A172 (cell line): ENCODE measurements at places on chromosomes 3 and 15. TPM values are rescaled to one million over a fixed set of nuclear protein-coding genes. Genes with fewer than 3 reads are reported as not detected.

- DNase-seq, result no peak
Measured at GRCh38 chr3:76310089-76310488, 524.7 kb upstream of the ZNF717 start.

- DNase-seq, result no peak
Measured at GRCh38 chr3:193342551-193342950, 36.0 kb downstream of the ATP13A5 start.

- DNase-seq, result peak; percentile 20
Measured at GRCh38 chr15:57462381-57462780, 86.1 kb downstream of the CGNL1 start.

- DNase-seq, result no peak
Measured at GRCh38 chr3:16289144-16289889, 24.3 kb downstream of the OXNAD1 start.

GRCh38 chr15:45454814-45455213, 67.7 kb downstream of the SLC30A4 start:
- peak; percentile 94 for DNase-seq

DNA sequence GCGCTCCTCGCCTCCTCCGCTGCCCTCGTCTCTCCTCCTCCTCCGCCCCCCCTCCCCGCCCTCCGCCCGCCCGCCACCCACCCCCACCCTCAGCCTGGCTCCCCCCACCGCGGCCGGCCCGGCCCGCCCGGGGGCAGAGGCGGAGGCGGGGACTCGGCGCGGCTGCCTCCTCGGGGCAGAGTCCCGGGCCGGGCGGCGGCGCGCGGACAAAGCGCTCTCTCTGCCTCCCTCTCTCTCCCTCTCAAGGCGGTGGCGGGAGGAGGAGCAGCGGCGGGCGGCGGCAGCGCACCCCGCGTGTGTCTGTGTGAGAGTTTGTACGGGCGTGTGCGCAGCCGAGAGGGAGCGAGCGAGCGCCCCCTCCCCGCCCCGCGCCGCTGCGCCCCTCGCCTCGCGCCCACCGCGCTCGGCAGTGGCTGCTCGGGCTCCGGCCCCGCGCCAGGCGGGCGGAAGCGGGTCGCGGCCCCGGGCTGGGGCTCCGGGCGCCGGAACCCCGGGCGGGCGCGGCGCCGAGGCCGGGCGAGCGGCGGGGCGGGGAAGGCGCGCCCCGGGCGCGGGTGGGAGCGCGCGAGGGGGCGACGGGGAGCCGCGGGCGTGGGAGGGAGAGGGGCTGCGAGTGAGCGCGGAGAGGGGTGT, at the start of gene IGF2BP2:
Gene IGF2BP2, minus strand, starts transcription at position 37 of the 633 bp plus-strand sequence. CDS start 82 bp downstream, outside the sequence.
- DNase-seq, result peak; percentile 62

DNA sequence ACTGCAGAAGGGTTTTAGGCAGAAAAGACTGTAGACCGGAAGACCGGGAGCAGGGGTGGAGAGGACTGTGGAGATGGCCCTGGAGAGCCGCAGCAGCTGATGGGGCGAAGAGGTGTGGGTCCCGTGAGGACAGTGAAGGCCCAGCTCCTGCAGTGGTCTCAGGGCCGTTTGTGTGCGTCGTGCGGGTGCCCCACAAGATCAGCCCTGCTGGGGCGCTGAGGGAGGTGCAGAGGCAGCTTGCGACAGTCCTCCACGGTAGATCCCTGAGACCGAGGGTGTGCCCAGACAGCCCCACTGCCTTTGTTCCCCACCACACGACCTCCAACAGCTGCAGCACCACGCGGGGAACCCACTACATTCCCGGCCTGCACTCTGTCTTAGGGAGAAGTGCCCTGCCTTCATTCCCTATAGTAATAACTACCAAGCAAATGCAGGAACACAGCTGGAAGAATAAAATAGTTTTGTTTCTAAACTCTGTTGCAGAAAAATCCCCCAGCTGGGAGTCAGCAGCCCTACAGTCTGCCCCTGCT, 19.0 kb upstream of the CRABP1 start:
- no peak for DNase-seq

GRCh38 chr15:51732646-51733045, 4.8 kb downstream of the LYSMD2 start:
- no peak for DNase-seq

HDAC11 gene
- 16.7 and 17.4 TPM in 2 replicates for total RNA-seq

DNA sequence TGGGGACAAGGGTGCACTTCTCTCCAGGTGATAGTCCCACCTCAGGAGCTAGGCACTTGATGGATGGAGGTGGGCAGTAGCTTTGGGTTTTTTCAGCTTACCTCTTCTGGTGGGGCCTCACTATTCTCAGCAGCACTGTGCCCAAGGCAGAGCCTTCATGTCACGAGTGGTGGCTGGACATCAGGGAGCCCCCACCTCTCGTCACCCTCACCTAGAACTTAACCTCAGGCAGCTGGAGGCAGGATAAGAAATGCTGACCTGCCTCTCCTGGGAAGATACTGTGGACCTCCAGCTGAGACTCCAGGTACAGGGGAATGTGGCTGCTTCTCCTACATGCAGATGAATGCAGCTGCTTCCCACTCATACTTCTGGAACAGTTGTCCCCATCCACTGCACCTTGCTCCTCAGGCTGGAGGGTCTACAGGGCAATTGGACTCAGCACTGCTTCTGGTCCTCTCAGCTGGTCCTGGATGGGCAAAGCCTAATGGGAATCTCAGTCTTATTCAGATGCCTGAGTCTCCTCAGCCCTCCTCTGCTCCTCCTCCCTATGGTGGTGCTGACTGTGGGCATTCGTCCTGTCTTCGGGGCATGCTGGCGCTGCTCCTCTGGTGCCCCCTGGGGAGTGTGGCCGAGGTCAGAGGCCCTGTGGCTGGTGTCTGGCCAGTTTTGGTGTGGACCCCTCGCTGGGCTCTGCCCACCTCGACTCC, 129.9 kb downstream of the KLF13 start:
- DNase-seq, result no peak

DNA sequence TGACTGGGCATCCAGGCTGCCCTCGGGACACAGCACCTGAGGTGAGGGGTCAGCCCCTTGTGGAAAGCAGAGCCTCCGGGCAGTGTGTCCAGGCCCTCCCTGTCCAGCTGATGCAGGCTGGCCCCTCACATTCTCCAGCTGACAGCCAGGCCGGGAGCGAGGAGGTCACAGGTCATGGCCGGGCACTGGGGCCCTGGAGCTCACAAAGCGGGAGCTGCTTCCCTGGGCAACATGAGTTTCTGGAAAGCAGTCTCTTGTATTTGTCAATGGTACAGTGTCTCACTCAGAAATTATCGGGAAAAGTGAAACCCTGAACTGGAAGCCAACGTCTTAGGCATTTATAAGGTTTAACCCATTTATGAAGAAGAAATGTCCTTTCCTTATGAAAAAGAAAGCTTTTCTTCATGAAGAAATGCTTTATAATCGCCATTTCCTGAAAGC, 118.5 kb downstream of the OPA1 start:
- DNase-seq, result no peak

VWA5B2 gene
- 0.36 and 0.72 TPM in 2 replicates for total RNA-seq

GRCh38 chr3:171230865-171231264, 204.3 kb upstream of the SLC2A2 start:
- no peak for DNase-seq

KLHL40 gene
- not detected in 2 replicates for total RNA-seq

ZPLD1 gene
- not detected in 2 replicates for total RNA-seq

DNA sequence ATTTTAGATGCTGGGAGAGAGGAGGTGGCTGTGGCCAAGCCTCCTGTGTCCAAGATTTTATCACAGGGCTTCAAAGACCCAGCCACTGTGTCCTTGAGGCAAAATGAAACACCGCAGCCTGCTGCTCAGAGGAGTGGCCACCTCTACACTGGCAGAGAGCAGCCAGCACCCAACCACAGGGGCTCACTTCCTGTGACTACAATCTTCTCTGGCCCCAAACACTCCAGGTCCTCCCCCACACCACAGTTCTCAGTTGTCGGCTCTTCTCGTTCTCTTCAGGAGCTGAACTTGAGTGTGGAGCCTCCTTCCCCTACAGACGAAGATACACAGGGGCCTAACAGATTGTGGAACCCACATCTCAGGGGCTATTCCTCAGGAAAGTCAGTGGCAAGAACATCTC, 45.6 kb downstream of the CDAN1 start:
- DNase-seq, result no peak

- no peak for DNase-seq
Measured at GRCh38 chr15:47983533-47983932, 137.3 kb upstream of the SLC24A5 start.

P2RY13 gene
- not detected in 2 replicates for total RNA-seq

DNA sequence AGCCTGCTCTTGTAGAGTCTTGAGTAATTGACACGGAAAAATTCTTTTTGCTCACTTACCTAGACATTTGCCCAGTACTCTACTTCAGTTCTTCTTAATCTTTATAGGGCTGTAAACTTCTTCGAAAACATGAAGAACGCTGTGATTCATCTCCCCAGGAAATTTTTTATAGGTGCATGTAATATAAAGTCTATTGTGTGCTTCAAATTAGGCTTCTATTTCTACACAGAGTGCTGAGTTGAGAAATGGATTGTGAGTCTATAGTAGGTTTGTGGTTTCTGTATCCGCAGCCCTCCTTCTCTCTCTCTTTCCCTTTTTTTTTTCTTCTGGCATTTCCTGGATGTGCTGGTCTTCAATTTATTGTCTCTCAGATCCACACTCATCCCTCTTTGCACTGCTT, 183.3 kb upstream of the DCBLD2 start:
- DNase-seq, result peak; percentile 75

SECISBP2L gene
- 22.9 and 25.8 TPM in 2 replicates for total RNA-seq

- DNase-seq, result no peak
Measured at GRCh38 chr3:192057261-192057660, 596.3 kb downstream of the PYDC2 start.

DNA sequence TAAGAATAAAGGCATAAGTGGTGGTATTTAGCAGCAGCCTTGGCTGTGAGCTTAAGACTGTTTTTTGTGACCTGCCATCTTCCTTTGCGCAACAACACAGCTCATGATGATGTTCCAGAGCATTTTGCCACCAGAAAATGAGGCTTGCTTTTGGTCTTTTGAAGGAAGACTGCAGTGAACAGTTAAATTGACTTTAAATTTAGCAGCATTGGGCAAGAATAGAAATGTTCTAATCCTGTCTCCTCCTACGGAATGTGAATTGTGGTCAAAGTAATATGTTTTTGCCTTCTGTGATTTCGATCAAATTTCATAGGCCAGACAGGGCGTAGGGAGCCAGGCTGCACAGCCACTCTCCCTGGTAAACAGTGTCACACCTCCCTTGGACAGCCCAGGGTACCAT, 460.7 kb upstream of the RASGRP1 start:
- no peak for DNase-seq

PLD1 gene
- 11.0 and 15.9 TPM in 2 replicates for total RNA-seq

RHOA gene
- 612 and 632 TPM in 2 replicates for total RNA-seq

GRCh38 chr15:40282869-40283614, at the start of gene ANKRD63:
Gene ANKRD63 (minus strand): TSS chr15:40283064. CDS start chr15:40282586, 478 bp downstream.
- no peak for DNase-seq

- peak; percentile 32 for DNase-seq
Measured at GRCh38 chr15:52657338-52657737, 21.9 kb downstream of the ATOSA start.

DNA sequence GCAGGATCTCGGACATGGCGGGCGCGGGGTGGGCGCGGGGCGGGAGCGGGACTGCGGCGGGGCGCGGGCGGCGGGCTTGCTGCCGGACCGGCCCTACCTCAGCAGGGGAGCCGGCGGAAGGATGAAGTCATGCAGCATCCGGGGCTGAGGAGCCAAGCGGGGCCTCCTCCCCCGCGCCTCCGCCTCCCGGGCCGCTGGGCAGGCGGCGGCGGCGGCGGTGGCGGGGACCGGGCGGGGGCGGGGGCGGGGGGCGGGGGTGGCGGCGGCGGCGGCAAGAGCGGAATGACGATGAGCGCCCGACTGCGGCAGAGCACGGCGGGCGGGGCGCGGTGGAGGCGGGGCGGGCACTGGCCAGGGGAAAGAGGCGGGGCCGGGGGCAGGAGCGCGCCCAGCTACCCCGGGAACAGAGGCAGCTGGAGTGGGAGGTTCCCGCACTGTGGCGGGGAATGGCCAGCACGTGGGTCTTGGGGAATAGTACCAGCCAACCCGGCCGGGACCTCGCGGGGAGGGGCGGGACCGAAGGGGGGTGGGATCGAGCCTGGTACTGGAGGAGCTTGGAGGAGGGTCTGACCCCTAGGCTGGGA, at the start of gene CAMK2N2:
Gene CAMK2N2, minus strand, starts transcription at position 284 of the 584 bp plus-strand sequence. Its CDS starts 268 bp downstream, at position 16.
- DNase-seq, result peak; percentile 73

DNA sequence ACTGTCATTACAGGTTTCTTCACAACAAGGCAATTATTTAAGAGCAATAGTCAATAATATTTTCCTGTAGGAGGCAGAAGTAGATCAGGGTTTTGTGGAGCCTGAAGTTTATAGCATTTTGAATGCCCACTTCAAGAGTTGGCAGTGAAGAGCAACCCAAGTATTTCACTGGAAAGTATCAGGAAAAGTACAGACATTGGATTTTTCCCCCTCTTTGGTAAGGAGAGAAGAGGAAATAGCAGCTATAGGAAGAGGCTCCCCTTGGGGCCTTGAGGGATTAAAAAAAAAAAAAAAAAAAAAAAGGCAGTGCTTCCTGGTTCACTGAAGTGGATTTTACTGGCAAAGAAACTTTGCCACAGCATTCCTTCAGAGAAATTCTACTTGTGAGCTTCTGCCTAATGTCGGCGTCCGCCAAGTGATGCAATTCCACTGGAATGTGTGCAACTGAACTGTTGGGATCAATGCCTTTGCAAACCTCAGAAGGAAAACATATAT, 5.7 kb upstream of the CNTN6 start:
- peak; percentile 38 for DNase-seq

DNA sequence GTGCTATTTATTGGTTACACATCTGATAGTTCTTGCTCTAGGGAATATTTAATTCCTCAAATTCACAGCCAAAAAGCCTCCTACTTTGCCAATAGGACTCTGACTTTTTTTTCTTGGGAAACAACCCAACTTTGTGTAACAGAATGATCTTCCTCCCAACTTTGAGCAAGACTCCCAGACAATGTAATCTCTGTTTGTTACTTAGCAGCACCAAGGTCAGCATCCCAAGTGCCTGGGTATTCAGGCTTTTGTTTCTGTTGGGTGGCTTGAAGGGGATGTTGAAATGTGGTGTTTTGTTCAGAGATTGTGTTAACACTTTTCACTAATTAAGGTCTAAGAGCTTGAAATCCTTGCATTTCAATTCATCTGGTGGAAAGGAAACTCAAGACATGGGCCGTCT, 115.8 kb downstream of the ADAMTS9 start:
- DNase-seq, result no peak

GRCh38 chr15:101209285-101209845, 42.5 kb downstream of the CHSY1 start:
- no peak for DNase-seq

- DNase-seq, result no peak
Measured at GRCh38 chr15:47534673-47535072, 182.6 kb upstream of the SEMA6D start.

DNA sequence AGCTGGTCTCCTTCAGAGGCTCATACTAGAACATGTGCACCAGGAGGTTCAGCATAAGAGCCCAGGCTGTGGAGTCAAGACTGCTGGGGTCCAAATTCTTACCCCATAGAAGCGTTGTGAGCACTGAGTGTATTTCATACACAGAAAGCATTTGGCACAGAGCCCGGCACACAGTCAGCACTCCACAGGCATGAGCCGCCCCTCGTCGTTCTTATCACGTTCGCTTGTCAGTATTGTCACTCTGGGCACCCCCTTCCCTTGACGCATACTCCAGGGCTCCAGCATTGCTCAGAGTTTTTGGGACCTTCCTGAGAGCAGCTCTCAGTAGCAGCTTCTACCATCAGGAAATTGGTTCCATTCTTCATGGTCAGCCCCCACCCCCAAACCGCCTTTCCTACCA, 25.2 kb downstream of the CORO2B start:
- no peak for DNase-seq

- no peak for DNase-seq
Measured at GRCh38 chr3:64022451-64023186, 675 bp downstream of the PSMD6 start.
